ENCODE measurements at places on chromosomes 16 and 17. TPM values are rescaled to one million over a fixed set of nuclear protein-coding genes. Genes with fewer than 3 reads are reported as not detected.

DNA sequence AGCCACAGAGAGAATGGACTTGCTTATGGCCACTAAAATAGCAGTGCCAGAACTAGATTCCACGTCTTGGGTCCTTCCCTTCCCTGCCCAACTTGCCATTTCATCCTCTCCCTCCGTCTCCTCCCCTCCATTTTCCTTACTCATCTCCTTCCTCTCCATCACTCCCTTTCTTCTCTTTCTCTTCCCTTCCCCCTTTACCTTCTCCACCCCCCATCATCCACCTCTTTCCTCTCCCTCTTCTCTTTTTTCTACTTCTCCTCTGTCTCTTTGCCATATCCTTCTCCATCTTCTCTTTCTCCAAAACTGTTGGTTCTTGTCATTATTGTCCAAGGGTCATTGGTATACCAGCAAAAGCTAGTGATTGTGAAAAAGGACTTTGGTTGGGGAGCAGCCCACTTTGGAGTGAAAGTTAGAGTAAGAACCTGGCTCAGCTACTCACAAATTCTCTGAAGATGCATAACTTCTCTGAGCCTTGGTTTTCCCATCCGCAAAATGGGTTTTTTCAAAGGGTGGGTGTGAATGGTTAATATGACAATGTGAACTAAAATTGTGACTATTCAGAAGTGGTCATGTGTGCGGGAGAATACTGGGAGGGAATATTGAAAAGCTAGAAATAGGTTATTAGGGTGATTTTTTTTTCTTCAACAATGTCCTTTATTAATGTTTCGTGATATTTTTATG is 393.8 kb downstream of the XYLT1 start:
- no peak for DNase-seq

DNA sequence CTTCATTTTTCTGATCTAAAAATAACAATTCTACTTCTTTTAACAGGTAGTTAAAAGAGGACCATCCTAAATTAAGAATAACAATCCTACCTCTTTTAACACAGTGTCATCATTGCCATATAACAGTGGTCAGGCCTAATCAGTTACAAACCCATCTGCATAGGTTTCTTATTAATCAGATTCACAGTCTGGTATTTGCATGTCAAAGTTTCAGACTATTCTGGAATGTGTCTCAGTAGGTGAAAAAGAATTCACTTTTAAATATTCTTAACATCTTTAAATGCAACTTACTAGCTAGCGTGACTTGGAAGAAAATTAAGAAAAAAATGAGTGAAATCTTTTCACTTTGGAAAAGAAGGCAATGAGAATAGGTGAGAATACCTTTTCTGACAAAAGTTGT is 6.8 kb upstream of the KRT12 start:
- no peak for DNase-seq

DNA sequence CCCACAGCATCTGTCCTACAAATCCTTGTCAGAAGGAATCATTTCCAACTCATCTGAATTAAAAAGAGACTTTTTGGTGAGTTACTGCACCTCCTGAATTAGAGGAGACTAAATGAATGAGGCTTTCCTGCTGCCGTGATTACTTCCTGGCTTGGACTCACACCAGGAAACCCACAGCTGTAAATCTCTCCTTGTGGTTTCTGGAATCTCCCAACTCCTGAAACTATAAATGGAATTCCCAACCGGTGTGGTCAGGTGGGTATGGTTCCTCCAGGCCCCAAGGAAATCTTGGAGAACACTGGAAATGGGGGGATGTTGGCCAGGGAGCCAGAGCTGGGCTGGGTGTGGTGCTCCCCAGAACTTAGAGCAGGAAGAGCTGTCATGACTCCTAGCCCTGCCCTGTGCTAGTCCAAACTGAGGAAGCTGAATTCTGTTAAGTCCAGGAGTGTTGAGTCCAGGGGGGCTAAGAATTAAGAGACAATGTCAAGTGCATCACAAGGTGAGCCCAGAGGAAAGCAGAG is 216.4 kb downstream of the GSG1L start:
- no peak for DNase-seq

DNA sequence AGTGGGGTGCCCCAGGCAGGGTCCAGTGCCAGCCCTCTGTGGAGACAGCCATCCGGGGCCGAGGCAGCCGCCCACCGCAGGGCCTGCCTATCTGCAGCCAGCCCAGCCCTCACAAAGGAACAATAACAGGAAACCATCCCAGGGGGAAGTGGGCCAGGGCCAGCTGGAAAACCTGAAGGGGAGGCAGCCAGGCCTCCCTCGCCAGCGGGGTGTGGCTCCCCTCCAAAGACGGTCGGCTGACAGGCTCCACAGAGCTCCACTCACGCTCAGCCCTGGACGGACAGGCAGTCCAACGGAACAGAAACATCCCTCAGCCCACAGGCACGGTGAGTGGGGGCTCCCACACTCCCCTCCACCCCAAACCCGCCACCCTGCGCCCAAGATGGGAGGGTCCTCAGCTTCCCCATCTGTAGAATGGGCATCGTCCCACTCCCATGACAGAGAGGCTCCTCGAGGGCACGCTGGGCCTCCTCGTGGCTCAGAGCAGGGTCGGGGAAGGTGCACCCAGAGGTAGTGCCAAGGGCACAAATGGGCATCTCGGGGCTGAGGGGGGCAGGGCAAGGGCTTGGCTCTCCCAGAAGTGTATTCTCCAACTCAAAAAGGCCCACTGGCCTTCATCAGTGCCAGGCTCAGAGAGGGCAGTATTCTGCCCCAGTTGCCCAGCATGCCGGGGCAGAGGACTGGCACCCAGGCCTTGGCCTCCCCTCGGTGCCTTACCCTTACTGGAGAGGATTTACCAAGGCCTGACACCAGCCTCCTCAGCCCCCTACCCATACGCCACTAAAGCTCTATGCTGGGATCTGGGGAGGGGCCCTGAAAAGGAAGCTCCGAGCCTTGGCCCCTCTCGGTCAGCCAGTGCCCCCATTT is at the start of gene CDH5:
TSS of gene CDH5 (plus strand) at position 259 of the 867 bp plus-strand sequence. CDS start 12,647 bp downstream, outside the sequence.
- DNase-seq: no peak

LRRC46 gene
- polyA plus RNA-seq: 0.81 TPM

GRCh38 chr17:73546114-73546513 is 98.1 kb downstream of the SDK2 start:
- no peak for DNase-seq

LLGL2 gene
- polyA plus RNA-seq: 6.4 TPM

TRIM16 gene
- 45.8 TPM for polyA plus RNA-seq

DNA sequence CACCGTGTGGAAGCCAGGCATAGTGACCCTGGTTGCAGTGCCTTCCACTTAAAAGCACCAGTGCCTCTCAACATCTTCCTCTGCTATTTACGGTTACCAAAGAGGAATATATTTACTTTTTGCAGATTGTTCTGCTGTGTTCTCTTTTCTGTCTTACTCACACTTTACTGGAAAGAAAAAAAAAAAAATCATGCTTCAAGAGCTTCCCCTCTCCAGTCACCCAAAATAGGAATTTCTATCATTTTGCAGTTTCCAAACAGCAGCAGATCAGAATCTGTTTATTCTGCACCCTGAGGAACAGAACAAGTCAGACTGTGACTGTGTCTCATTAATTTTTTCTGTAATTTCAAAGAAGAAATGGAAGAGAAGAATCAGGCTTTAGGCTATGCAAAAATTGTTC is 96.1 kb downstream of the KCNJ2 start:
- no peak for DNase-seq
